Adrenal gland (tissue), 19 donors: ENCODE measurements at places on chromosomes 1 and 21. TPM values are rescaled to one million over a fixed set of nuclear protein-coding genes. Genes with fewer than 3 reads are reported as not detected.

NBPF4 gene
- total RNA-seq = 0.14 TPM

SUSD4 gene
- 4.7 TPM for total RNA-seq

ATF3 gene
- total RNA-seq = 3.6 TPM

INKA2 gene
- 2.6 TPM for total RNA-seq

CRNN gene
- total RNA-seq = not detected

GOLPH3L gene
- total RNA-seq = 19.9 TPM

HEYL gene
- total RNA-seq = 27.7 TPM

HCRTR1 gene
- total RNA-seq = not detected

CELA2B gene
- 12.8 TPM for total RNA-seq

KCNJ15 gene
- total RNA-seq = 0.24 TPM

DNA sequence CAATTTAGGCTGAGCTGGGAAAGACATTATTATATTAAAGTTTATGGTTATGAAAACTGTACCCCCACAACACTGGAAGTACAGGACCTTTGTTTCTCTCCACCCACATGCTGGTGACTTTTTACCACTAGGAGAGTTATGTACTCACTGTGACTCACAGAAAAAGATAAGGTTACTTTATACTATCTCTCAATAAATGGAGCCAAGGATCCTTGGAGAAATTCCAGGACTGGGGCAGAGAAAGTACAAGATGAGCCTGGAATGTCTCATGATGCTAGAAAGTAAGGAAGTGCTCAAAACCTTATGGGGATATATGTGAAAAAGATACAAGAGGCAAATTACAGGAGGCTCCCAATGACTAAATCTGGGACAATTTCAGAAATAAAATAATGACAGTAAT, 63.9 kb upstream of the C1orf105 start:
- peak; percentile 60 for DNase-seq

DNA sequence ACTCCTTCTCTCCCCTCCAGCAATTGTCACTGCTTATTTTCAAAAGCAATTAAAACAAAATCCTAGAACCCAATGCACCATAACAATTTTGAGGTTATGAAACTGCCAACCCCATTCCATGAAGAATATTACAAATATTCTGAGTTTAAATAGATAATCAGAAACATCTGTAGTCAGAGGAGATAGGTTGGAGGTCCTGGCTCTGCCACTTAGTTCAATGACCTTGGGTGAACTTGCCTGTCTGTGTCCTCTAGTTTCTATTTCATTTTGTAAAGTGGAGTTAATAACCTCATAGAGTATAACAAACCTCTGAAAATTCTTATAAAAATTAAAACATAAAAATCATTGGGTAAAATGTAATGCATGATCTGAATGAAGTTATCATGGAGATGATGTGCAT, 164.6 kb downstream of the KCTD3 start:
- no peak for DNase-seq

GRCh38 chr1:64632936-64633335, 111.9 kb upstream of the RAVER2 start:
- DNase-seq = no peak

GRCh38 chr1:207414606-207415108, 39.5 kb upstream of the CR2 start:
- DNase-seq = no peak

DNA sequence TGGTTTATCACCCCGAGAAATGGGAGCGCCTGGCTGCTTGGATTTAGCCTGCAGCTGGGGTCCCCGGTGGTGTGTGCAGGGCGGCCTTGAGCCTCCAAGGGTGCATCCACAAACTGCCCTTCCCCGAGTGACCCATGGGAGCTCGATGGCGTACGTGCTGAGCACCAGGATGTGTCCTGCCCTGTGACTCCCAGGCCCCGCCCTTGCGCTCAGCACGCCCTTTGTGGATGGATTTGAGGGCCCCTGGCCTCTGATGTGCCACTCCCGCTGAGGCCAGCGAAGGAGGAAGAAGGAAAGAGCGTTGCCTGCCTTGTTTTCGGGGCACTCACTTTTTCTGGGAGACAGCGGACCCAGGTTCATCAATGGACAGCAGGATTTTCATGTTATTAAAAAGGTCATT, 1.7 kb upstream of the TFF3 start:
- no peak for DNase-seq

- DNase-seq = no peak
These were observed 242.6 kb downstream of the PTPRU start for GRCh38 chr1:29478879-29479278.

DNA sequence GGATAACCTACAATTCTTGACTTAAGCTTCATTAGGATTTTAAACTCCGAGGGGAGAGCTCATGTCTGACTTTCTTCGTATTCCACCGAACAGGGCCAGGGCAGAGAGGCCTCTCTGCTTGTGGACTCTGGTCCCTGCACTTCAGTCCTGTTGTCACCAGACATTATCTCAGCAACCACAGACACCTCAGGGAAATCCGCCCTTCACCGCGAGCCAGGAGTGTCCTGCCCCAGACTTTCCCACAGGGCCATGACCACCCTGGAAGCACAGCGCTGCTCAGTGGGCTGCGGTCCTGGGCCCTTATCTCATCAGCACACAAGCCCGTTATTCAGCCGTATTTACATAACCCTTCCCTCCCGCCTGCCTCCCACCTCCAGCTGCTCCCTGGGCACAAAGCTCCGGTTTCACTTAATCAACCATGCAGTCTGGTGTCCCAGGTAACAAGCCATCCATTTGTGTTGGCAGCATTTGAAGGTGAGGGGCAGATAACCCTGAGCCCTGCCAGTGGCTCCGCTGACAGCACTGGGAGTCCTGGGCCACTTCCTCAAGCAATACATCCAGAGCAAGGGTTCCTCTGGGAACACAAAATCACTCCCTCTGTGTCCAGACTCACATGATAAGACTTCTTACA, 122.8 kb upstream of the RAB4A start:
- no peak for DNase-seq

GRCh38 chr1:224675590-224675989, 59.5 kb downstream of the CNIH3 start:
- DNase-seq = no peak

DNA sequence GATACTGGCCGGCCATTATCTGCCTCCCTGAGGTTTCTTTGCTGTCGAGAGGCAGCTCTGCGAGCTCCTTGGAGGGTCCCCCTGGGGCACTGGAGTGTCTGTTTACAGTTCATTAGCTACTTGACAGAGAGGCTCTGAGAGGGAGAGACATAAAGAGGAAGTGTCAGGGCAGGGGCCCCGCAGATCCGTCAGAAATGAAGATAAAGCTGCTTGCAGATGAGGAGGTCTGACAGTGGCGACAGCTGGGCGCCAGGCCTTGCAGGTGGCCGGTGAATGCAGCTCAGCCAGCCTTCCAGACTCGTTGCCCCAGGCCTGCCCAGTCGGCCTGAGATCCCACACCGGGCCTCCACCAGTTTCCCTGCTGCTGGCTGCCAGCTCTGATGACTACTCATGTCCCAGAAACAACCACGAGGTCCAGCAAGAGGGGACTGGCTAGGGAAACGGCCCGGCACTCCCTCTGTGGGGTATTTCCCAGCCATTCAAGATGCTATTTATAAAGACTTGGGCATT, 84.7 kb downstream of the DISP3 start:
- no peak for DNase-seq

GRCh38 chr1:64282351-64282750, 78.9 kb downstream of the UBE2U start:
- no peak for DNase-seq

DNA sequence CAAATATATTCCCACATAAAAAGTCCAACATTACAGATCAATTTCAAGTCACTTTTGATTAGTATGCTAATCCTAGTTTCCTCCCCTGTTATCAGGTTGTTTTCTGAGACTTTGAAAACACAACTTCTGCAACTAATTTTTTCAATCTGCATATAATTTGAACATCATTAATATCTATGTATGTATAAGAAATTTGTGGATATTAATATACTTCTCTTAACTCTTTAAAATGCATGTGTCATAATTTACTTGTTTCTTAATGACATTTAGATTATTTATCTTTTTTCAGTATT, 48.6 kb downstream of the EXO1 start:
- DNase-seq = no peak

- DNase-seq = no peak
These were observed 1157.3 kb downstream of the PLA2G4A start for GRCh38 chr1:187985897-187986654.

- peak; percentile 81 for DNase-seq
These were observed 17.3 kb downstream of the SLC9A1 start for GRCh38 chr1:27137544-27138075.

- no peak for DNase-seq
These were observed 35.9 kb upstream of the SAMSN1 start for GRCh38 chr21:14581902-14582457.

DNA sequence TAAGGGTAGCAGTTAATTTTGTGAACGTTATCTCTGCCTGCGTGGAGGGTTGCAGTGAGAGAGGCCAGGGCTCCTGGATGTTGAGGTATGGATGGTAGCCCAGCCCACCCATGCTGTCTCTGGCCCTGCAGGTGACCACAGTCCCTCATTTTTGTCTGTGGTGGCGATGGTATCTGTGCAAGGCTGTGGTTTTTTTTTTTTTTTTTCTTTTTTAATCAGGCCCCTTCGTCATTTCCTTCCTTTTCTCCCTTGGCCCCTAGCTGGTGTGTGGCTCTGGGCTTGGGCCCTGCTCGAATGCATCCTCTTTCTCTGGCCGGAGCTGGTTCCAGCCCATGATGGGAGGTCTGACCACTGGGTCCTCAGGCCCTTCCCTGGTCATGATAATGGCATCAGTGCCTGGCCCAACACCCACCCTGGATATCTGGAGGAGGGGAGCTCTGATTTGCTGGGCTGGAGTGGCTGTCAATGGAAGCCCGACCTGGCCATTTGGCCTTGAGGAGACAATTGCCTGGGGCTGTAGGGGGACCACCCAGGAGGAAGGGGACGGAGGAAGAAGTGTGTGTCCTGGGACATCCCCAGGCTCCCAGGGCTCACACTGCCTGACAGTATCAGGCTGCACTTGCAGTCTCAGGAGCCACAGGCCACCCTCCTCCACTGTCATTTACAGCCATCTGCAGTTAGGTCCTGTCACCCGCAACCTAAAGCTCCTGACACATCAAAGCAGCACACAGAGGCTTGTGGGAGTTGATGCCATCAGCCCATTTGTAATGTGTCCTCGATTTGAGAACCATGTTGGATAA, 8.1 kb upstream of the RNF187 start:
- no peak for DNase-seq

DNA sequence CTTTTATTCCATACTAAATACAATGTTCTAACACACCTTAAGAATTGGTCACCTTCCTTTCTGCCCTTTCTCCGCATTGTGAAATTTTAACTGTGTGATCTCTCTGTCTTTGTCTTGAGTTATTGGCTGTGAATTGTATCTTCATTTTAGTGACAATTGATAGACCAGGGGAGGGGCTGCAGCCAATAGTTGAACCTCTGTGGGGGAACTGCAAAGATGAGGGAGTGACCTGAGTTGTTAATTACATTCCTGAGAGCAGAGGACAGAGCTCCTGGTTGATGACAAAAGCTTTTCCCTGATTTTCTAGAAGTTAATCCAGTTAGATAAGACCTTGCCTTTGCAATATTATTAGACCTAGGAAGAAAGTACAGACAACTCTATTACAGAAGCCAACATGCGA, 1535.7 kb downstream of the BRINP3 start:
- no peak for DNase-seq

- DNase-seq = no peak
These were observed 480.4 kb downstream of the PLPP3 start for GRCh38 chr1:56098946-56099345.

DNA sequence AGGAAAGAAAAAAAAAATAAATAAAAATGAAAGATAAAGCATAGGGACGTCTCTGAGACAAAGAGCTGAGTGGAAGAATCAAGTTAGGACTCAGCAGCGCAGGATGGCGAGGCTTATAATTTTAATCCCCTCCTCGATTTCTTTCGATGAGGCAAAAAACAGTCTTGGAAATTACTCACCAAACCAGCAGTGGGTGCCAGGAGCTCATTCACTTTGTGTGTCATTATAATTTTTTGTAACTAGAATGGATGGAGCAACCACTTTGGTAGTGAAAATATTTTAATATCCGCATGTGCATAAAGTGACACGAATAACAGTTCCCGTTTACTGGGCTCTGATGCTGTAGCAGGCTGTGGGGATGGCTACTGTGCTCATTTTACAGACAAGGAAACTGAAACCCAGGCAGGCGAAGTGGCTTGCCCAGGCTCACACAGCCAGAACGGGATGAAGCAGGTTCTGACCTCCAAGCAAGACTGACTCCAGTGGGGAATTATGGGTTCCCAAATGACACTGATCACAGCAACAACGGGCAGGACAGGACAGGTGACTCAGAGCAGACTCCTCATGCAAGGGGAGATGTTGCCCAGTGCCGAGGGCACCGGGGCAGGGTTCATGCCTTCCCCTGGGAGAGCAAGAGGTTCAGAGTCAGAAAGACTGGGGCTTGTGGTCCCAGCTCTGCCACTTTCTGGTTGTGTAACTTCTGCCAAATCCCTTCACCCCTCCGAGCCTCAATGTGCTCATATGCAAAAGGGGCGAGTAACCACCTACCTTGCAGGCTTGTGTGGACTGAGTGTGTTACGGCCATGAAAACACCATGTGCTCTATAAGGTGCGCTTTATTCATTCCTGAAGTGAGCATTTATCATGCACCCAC, 63.6 kb downstream of the RUNX3 start:
- peak; percentile 8 for DNase-seq

DNA sequence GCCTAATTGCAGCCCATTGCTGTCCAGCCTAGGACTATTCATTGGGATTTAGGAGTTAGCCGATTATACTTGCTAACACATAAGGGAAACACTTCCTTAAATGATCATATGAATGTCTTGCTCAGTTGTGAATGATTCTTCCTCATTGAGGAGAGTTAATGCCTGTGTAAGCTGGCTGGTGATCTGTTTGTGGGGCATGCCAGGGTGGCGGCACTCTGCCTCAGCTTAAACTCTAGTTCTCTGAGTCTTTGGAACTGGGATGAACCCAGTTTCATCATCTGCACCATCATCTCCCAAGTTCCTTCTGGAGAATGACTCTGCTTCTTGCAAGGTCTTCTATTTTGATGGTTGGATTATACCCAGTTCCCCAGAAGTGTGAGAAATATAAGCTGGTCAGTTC, 23.9 kb upstream of the SLAMF6 start:
- no peak for DNase-seq

DNA sequence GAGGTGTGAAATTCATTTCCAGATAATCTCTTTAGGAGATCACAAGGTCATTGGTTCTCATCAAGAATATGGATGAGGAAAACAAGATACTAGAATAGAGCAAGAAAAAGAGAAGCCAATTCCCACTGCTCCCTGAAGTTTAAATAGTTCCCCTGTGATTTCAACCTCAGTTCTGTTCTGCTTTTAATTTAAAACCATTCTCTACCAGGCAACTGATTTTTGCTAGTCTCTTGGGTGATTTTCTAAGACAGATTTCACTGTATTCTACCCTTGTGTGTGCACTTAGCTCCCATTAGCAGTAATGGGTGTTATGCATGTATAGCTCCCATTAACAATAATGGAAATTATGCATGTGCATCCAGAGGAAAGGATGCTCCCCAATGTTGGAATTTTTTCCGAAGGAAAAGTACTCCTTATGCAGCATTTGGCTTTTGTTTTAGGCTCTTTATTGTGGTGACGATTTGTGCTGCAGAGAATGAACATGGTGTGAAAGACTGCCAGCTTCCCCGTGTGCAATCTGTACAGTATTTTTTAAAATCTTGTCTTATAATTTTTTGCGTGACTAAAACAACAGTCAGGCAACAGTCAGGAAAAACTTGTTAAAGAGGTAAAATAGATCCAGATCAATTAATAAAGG, 144.0 kb upstream of the ZRANB2 start:
- DNase-seq = no peak
